NCI-H2171 treated with DMSO at 0.1 percent for 48 hours (cell line): ENCODE measurements at places on chromosomes 6 and 20.

GRCh38 chr6:701700-702479, 9.0 kb upstream of the EXOC2 start:
- DNase-seq, result no peak

DNA sequence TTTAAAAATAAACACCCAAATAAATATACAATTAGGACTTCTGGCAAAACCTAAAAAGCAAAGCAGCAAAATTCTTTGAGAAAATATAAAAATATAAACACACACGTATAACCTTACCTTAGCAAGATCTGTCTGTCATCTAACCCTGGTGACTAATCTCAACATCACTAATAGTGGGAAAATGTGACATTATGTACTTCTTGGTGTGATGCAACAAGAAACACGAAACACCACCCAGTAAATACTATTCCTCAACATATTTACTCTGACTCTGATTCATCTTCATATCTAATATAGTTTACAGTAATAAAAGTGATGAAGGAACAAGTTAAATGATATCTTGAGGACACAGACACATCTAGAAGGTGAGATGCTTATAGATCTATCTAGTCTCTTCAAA, 332.6 kb upstream of the MANEA start:
- no peak for DNase-seq

GRCh38 chr6:95815389-95816056, 200.3 kb upstream of the FUT9 start:
- DNase-seq, result no peak

DNA sequence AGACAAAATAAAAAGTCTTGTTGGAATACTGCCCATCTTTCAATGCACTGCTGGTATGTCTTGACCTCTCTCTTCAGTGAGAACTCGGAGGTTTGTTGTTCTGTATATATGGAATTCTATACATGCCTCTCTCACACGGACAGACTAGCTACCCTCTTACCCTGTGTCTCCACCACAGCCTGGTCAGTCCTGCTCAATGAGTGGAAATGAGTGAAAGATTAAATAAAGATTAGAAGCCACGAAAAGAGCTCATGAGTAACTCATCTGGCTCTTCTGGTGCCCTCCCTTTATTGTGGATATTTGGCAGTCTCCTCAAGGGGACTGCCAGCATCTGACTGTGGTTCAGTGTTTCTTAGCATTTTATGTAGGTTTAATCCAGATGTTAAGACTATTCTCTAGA, 262.8 kb upstream of the MAP3K7 start:
- no peak for DNase-seq

GRCh38 chr6:90220273-90220672, 76.4 kb downstream of the BACH2 start:
- no peak for DNase-seq

GRCh38 chr6:56096946-56097621, 150.3 kb downstream of the COL21A1 start:
- no peak for DNase-seq

DNA sequence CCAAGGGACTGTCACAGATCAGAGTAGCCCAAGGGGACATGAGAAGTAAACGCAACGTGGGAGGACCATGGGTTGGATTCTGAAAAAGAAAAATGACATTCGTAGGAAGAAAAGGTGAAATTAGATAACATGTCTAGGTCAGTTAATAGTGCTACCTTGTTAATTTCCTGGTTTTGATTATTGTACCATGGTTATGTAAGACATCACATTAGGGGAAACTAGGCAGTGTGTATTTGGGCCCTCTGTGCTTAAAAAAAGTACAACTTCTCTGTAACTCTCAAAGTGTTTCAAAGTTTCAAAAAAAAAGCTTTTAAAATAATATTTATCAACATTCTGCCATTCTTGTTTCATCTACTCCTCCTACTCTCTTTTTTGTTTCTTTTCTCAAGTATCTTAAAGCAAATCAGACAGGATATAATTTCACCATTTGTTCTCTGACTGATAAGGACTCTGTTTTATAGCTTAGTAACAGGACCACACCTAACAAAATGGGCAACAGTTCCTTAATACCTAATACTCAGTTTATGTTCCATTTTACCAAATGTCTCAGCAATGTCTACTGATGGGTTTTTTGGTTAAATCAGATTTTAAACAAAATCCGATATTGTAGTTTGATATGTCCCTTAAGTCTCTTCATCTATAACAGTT, 97.1 kb upstream of the PLCB4 start:
- DNase-seq, result no peak

DNA sequence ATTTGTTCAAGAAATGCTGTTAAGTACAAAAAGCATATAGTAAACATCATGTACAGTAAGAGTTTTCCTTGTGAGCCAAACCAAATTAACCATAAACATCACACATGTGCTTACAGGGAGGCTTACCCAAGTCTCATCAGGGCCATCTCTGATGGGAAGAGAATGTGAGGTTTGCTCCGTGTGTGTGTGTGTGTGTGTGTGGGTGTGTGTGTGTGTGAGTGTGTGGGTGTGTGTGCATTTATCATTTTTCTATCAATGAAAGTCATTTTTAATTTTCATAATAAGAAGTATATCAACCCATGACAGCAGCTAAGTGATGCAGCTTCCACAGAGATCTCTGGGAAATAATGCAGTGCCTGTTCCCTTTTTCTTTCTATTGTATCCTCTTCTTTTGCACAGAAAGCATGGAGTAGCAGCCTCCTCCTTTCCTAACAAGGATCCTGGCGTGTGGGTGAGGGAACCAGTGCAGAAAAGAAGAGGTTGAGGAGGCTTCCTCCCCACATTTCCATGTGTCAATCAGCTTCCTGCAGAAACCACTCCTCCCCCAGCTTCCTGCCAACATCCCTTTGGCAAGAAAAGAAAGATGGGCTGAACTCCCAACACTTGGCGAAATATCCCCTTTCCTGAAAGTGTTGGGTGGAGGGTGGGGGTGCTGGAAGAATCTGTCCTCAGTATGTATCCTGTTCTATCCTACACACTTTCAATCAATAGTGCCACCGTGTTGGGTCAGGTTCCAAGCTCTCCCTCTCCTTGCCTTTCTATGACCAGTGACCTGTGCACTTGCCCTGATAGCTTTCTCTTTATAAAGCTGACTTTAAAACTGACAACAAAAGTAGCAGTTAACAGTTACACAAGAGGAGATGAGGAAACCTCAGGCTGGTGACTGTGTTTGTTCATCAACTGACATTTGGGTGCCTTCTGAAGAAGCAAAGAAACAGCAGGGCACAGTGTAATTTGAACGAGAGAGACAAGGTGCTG, 251.8 kb upstream of the CITED2 start:
- DNase-seq, result no peak

GRCh38 chr6:45477790-45478189, 100.1 kb upstream of the SUPT3H start:
- no peak for DNase-seq

- DNase-seq, result no peak
These were observed 12.0 kb downstream of the SPINT3 start for GRCh38 chr20:45503403-45503802.

- DNase-seq, result no peak
These were observed 78.9 kb downstream of the SLX4IP start for GRCh38 chr20:10513931-10514575.

GRCh38 chr6:87407561-87407900, 241 bp upstream of the CFAP206 start:
- peak; percentile 80 for DNase-seq

DNA sequence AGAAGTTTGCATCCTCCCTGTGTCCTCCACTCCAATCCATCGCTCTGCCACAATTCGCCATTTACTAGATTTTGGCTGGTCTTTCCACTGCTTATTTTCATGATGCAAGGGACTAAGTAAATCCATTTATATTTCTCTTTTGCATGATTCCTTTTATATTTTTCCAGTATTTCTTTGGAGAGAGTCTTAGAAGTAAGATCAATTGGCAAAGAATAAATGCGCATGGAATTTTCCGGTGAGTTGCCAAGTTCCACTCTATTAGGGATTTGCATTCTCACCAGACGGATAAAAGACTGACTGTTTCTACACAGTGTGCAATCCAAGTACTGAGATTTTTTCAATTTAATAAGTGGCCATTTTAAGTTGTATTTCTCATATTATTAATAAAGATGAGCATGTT, 91.7 kb upstream of the PHACTR3 start:
- no peak for DNase-seq

DNA sequence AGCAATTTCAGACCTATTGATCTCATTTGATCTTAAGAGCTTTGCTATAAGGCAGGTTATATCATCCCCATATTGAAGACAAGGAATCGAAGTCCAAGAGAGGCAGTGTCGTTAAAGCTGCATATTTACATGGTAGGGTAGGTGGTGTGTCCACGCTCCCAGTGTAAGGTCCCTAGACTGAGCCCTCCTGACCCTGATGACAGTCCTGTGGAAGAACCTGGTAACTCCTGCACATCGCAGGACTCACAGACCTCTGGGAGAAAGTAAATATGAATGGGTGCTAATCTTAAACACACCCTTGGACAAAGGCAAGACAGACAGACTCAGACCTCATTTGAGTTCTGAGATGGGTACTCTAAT, 602 bp upstream of the HLA-DPB1 start:
- DNase-seq, result no peak

GRCh38 chr6:8065519-8065911, 1.3 kb upstream of the BLOC1S5 start:
- DNase-seq, result no peak

GRCh38 chr6:42138630-42139619, 3.5 kb downstream of the C6orf132 start:
- DNase-seq, result no peak

GRCh38 chr6:88494401-88495140, 328.4 kb upstream of the CNR1 start:
- DNase-seq, result no peak

DNA sequence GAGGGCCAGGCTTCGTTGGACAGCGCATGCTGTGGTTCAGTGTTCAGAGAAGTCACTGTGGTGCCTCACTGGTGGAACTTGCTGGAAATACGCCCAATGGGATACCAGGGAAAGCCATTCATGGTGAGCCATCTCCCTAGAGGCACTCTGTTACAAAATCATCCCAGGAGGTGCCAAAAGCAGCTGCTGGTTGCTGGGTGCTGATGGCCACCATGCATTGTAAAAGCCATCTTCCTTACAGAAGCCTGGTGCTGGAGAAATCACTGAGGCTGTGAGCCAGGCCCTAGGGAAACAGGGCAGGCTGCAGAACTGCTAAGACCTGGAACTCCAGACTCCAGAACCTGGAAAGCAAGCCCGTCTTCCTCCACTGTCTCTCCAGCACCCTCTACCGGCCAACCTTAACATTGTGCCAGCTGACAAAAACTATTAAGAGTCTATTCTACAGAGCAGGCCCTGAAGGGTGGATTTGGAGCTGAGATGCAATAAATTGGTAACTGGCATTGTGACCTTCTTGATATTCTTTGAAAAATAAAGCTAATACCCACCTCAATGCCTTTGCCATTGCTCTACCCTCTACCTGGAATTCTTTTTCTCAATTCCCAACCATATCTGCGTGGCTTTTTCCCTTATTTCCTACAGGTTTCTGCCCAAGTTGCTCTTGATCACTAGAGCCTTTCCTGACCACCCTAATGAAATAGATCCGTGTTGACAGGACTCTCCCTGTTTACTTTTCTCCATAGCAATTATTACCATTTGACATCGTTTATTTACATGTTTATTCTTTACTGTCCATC, 18.5 kb downstream of the SNRPB start:
- DNase-seq, result peak; percentile 80

DNA sequence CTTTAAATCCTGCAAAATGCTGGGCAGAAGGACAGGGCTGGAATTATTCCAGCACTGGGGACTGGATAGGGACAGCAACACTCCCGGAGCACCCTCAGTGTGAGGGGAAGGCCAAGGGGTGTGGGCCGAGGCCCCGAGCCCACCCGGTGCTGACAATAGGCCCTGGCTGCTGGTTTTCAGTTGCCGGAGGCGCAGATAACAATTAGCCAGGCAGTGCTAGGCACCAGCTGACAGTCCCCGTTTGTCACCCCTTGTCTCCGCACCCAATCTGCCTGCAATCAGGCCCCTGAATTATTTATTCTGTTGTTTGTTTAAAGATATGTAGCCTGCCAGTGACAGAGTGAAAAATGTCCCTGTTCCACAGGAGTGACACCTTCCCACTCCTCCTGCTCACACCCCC, 120.0 kb downstream of the GRM4 start:
- no peak for DNase-seq

DNA sequence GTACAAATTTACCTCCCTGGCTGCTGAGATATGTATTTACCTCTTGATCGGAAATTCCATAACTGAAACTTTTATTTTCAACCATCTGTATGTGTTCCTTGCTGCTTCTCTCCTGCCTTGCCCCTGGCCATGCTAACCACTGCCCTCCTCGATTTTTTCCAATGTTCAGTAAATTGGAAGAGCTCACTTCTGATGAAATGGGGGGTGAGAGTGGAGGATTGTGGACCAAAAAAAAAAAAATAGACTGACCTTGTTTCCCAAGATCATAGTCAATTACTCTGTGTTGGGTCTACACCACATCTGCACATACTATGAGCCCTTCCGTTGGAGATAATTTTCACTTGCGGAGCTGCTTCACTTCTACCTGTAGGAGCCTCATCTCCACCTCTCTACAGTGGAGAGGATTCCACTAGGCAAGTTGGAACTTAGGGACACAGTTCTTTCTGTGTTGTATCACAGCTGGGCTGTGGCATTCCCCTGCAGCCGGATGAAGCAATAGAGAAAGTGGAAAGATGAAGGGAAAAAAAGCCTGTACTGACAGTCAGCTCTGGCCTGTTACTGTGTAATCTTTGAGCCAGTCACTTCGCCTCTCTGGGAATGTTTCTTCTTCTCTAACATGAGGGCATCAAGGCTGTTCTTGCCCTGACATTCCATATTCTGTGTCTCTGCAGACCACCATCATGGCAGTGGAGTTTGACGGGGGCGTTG, 1.6 kb downstream of the PSMB9 start:
- DNase-seq, result no peak

DNA sequence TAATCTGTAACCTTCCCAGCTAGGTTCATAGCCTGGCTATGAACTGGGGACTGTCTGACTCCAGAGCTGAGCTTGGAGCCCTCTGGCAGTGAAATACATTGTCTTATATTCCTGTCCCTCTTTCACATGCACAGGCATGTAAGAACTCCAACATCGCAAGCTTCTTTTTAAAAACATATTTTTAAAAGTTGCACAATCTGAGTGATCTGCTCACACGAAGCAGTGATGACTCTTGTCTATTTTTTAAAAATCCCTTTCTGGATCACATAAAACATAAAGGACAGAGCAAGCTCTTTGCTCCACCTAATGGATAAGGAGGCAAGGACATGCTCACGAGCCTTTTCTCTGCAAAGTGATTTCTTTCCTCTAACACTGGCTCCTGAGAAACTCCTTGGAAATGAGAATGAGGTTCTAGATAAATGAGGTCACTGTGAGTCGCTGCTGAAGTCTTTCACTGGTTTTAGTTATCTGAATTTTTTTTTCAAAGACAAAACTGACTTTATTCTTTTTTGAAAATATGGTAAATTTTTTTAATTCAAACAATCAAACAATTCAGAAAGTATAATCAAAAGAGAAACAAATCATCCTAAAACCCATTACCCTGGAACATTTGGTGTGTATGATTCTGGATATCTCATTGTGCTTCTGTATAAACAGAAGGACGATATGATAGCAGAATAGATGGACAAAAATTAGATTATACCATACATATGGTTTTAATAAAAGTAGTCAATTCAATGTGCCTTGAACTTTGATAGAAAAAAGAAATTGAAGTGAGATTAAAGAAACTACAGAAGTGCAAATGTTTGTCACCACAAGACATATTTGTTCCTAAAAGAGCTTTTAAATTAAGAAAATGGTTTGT, 30.8 kb downstream of the IL20RA start:
- no peak for DNase-seq

- peak; percentile 52 for DNase-seq
These were observed 2.1 kb downstream of the FKBP1A start for GRCh38 chr20:1390581-1391403.

GRCh38 chr6:72943699-72944098, 281.6 kb downstream of the KHDC1L start:
- DNase-seq, result no peak

- no peak for DNase-seq
These were observed 282.0 kb downstream of the PTPRT start for GRCh38 chr20:42907730-42908129.
